ENCODE measurements at places on chromosomes 2 and 18.

DNA sequence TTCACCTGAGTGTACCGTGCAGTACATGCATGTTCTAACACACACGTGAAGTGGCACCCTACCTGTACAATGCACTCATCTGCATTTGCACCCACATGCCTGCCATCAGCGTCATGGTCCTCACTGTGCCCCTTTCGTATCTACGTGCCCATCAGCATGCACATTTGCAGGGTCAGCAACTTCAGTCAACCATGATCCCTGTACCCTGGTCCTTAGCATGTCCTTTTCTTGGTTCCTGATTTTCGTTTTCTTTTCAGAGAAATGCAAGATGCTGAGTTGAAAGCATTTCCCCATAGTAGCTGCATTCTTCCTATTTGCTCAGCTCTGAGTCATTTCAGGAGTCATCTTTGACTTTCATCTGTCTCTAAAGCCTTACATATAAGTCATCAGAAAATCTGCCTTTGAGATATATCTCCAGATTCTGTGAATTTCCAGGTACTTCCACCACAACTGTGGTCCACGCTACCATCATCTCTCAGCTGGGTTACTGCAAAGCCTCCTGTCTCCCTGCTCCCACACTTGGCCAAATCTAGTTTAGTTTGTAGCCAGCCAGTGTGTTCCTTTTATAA, 14.7 kb upstream of the PUM2 start:
- DNase-seq, result no peak

DNA sequence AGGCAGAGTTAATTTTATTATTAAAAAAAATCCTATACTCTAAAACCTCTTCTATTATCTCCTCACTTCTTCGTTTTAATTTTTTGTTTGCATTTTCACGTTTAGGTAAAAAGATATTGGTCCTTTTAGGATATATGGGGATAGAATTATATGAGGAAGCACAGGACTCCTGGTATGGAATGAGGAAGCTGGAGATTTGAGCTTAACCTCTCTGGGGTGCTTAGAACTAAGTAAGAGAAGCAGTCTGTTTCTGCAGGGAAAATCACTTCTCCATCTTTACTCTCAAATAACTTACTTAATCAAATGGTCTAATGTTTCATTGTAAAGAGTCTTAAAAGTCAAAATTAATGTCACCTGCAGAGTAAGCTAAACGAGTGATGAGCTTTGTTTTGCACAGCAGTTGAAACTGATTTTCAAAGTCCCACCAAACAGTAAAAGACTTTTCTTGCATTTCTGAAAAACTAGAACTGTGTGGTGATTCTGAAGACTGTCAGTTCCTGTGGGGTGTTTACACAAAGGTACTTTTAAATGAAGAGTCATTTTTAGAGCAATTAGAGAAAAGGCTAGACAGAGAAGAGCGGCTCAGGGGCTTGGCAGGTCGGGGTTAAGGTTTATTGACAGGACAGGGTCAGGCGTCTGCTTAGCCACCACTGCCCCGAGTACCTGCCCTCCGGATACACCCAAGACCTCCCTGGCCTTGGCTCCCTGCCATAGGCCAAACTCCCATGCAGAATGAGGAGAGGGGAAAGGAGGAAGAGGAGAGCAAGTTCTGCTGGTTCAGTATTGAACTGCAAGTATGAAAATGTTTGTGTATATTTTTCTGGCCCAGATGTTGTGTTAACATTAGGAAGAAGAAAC, 21.6 kb downstream of the METAP1D start:
- DNase-seq, result no peak

DNA sequence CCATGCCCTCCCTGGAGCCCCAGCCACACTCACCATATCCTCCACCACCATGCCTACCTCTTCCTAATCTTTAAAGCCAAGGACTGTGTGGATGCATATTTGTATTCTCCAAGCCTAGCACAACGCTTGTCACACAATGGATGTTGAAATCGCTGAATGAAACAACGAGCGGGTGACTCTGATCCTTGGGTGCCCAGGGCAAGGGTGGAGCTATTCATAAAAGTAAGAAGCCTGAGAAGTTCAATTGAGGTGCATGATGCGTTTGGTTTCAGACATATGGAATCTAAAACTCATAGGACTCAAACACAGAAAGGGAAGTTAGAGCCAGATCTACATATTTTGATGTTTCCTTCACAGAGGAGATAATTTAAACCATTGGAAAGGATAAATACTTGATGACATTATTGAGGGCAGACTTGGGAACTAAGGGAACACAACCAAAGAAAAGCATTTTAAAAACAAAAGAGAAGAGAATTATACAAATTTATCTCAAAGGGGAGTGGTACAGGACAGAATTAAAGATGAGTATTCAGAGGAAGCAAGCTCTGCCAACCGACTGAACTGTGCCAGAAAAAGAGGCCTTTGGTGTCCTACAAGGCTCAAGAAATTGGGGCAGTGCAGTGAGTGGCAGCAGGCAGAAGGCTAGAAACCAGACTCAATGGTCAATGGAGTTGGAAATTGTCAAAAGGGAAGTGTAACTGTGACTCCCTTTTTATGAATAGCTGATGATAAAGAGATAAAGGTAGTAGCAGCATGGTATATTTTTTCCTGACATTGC, 200.6 kb upstream of the NCKAP5 start:
- no peak for DNase-seq

DNA sequence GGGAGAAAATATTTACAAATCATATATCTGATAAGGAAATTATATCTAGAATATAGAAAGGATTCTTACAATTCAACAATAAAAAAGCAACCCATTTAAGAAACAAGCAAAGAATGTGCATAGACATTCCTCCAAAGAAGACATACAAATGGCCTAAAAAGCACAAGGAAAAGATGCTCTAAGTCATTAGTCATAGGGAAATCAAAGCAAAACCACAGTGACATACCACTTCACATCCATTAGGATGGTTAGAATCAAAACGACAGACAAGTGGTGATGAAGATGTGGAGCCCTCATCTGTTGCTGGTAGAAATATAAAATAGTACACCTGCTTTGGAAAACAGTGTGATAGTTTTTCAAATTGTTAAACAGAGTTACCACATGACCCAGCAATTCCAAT, 48.2 kb downstream of the MAPRE2 start:
- DNase-seq, result no peak

DNA sequence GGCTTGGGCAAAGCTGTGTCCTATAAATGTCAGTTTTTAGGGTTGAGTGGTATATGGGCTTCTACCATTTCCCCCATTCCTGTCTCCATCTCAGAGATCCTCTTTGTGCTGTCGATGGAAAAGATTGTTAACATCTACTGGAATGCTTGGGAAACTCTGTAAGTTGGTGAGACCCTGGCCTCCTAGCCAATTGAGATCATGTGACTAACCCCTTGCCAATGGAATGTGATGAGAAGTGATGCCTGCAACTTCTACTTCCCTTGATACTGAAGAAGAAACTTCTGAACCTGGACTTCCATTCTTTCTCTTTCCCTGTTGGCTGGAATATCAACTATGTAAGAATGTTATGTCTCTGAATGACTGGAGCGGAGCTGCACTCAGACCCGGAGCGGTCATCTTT, 14.5 kb downstream of the SLC39A10 start:
- DNase-seq, result no peak

DNA sequence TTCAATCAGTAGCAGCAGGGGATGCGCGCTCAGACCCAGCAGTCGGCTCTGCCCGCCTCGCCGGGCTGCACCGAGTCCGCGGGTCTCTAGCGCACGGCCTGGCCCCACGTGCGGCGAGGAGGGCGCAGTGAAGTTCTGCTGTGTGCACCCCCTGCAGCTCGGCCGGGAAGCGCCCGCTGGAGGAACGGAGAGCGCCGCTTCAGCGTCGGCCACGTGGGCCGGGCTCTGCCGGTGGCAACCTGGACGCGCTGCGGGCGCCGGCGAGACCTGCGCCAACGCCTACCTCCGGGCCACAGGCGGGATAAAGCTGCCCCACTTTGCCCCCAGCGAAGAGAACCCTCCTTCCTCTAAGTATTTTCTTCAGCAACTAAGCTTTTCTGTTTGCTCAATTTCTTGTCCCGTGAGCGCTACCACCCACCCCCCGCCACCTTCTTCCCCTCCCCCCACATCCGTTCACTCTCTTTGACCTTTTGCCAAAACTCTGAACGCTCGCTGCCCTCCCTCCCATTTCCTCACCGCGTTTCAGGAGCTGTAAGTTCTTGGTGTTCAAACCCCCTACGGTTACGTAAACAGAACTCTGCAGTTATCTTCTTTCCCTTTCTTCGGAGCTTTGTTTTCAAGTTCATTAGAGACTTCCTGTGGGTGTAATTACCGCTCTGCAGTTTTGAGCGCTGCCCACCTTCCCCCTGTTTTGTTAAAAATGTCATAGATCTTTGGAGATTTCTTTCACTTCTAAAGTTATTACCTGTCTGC, 42.6 kb upstream of the EDAR start:
- no peak for DNase-seq

DNA sequence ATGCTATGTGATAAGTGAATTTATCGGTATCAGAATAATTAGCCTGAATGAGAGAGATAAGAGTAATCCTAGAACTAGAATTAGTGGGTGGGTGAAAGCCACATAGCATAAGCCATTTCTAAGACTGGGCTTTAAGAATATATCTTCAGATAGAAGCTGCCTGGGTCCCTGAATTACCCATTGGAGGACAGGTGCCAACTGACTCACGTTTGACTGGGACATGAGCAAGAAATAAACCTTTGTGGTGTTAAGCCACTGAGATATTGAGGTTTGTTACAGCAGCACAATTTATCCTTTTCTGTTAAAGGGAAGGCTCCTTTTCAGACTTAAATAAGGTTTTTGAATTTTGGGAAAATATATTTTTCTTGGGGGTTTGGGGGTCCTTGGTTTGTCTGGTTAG, 95.9 kb downstream of the POLE4 start:
- DNase-seq, result no peak

GRCh38 chr2:142545036-142545435, 332.4 kb upstream of the KYNU start:
- DNase-seq, result no peak

Data from COLO829 (cell line).